ENCODE measurements at places on chromosomes 5 and 9.

- peak overlapping the region; percentile 97 for H3K27ac ChIP-seq
- H3K4me1 ChIP-seq: peaks cover 42% of the 10 kb centered on the region
- no peaks in the 10 kb centered on the region for H3K27me3 ChIP-seq
- DNase-seq: no peak
- peak overlapping the region; percentile 7 for H3K4me3 ChIP-seq
These were observed 24.6 kb downstream of the TRAF1 start for GRCh38 chr9:120901755-120902568.

- H3K36me3 ChIP-seq: no peaks in the 10 kb centered on the region
- peaks cover 34% of the 10 kb centered on the region for H3K27me3 ChIP-seq
- H3K27ac ChIP-seq: no peak overlapping the region
- H3K4me1 ChIP-seq: no peaks in the 10 kb centered on the region
- H3K4me3 ChIP-seq: no peak overlapping the region
- DNase-seq: no peak
These were observed 509.3 kb downstream of the KDM4C start for GRCh38 chr9:7266911-7267595.

- no peaks in the 10 kb centered on the region for H3K27me3 ChIP-seq
- DNase-seq: no peak
- H3K4me3 ChIP-seq: no peak overlapping the region
These were observed 103.2 kb downstream of the SNCAIP start for GRCh38 chr5:122415030-122415800.

GRCh38 chr5:173928871-173929574 is 40.9 kb downstream of the CPEB4 start:
- peaks cover 3% of the 10 kb centered on the region for H3K4me1 ChIP-seq
- no peaks in the 10 kb centered on the region for H3K27me3 ChIP-seq

GRCh38 chr9:75612754-75613153 is 277.7 kb upstream of the PCSK5 start:
- no peak overlapping the region for H3K4me3 ChIP-seq
- DNase-seq: no peak
- no peaks in the 10 kb centered on the region for H3K36me3 ChIP-seq
- no peaks in the 10 kb centered on the region for H3K27me3 ChIP-seq
- no peak overlapping the region for H3K27ac ChIP-seq
- H3K4me1 ChIP-seq: no peaks in the 10 kb centered on the region

DNA sequence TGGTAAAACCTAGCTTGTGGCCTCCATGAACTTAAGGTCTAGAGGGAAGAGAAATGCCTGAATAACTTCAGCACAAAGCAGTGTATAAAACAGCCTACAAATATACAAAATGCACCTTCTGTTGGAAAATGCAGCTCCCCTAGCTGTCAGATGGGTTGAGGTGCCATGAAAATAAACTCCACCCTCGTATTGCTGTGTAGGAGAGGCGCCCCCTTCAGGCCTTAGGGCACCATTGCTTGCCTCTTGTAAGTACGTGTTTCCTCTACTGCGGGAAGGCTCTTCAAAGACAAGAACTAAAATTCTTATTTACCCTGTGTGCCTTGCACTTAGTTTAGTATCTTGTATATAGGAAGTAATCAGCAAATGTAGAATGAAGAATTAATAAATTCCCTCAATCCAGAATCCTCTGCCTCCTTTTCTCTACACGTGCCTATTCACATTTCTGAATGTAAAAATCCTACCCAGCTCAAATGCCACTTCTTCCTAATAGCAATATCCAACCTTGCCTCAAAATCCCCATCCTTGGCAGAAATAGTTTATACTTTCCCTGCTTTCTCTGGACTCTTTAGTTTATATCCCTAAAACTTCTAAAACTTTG is 393.7 kb upstream of the PDE4D start:
- no peaks in the 10 kb centered on the region for H3K27me3 ChIP-seq
- no peak for DNase-seq
- no peak overlapping the region for H3K27ac ChIP-seq

DNA sequence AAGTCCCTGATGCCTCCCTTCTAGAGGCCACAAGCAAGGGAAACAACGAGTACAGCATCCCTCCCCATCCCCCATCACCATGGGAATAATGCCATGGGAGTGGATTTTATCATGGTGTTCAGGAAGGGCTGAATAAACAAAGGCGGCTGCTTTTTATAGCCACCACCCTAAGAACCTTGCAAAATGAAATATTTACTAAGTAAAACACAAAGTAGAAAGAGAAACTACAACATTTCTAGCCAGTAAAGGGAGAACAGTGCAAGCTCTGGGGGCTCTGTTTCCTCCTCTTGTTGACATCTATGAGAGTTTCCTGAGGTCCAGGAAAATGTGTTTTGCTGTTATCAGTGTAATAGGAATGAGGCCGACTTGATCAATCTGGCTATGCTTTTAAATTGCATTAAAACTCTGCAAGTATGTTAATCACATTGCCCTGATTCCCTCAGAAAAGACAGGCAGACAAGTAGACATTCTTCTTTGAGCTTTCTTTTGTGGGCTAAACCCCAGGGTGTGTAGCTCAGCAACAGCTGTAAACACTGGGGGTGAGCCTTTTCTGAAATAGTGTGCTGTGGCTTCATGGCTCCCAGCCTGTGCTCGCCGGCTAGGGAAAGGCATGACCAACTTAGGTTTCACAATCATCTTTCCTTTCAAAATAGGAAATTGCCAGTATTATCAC is 31.1 kb downstream of the SV2C start:
- H3K4me1 ChIP-seq: no peaks in the 10 kb centered on the region
- no peak for DNase-seq
- H3K27me3 ChIP-seq: peaks cover 48% of the 10 kb centered on the region
- H3K27ac ChIP-seq: no peak overlapping the region

GRCh38 chr9:91953718-91954117 is 3.7 kb upstream of the ROR2 start:
- H3K4me3 ChIP-seq: no peak overlapping the region
- H3K36me3 ChIP-seq: no peaks in the 10 kb centered on the region
- H3K27ac ChIP-seq: no peak overlapping the region
- H3K27me3 ChIP-seq: peaks cover 46% of the 10 kb centered on the region
- peaks cover 6% of the 10 kb centered on the region for H3K4me1 ChIP-seq

- H3K27ac ChIP-seq: peak overlapping the region; percentile 69
- H3K4me3 ChIP-seq: no peak overlapping the region
- peaks cover 85% of the 10 kb centered on the region for H3K36me3 ChIP-seq
- peaks cover 59% of the 10 kb centered on the region for H3K4me1 ChIP-seq
These were observed 73.1 kb downstream of the RGS3 start for GRCh38 chr9:113536483-113537228.

DNA sequence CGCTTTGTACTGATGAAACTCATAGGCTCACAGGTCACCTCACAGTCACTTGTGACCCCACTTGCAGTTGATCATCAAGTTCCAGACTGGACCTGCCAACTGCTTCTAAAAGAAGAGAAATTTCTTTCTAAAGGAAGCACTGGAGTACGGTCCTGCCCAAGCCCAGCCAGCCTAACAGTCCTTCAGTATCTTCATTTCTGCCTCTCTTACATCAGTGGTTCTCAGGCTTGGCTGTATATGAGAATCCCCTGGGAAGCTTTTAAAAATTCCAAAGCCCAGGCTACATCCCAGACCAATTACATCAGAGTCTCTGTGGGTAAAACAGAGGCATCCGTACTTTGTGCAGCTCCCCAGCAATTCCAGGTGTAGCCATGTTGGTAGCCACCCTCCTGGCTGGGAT is 282.1 kb downstream of the NFIB start:
- no peak overlapping the region for H3K4me3 ChIP-seq
- H3K4me1 ChIP-seq: peaks cover 1% of the 10 kb centered on the region
- no peaks in the 10 kb centered on the region for H3K27me3 ChIP-seq
- no peaks in the 10 kb centered on the region for H3K36me3 ChIP-seq

DNA sequence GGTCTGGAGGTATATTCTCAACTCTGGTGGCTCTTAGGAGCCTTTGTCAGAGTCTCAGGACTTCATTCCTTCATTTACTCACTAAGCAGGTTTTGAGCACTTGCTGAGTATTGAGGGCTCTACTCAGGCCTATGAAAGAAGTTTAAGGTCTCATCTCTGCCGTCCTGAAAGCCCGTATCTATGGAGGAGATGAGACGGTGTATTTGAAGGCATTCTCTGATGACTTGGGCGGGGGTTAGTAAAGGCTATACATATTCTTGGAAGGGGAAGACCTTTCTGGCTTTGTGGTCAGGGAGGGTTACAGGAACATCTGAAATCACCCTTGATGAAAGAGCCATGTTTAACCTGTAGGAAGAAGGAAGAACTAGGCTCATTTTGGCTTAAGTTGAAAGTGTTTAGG is 21.9 kb downstream of the RASGRF2 start:
- H3K4me3 ChIP-seq: no peak overlapping the region
- no peaks in the 10 kb centered on the region for H3K27me3 ChIP-seq
- no peak overlapping the region for H3K27ac ChIP-seq
- H3K36me3 ChIP-seq: no peaks in the 10 kb centered on the region
- peaks cover 21% of the 10 kb centered on the region for H3K4me1 ChIP-seq
- DNase-seq: no peak

GRCh38 chr5:58088941-58089340 is 370.9 kb downstream of the PLK2 start:
- H3K4me3 ChIP-seq: no peak overlapping the region
- DNase-seq: no peak
- no peaks in the 10 kb centered on the region for H3K27me3 ChIP-seq
- no peaks in the 10 kb centered on the region for H3K36me3 ChIP-seq
- H3K27ac ChIP-seq: no peak overlapping the region

DNA sequence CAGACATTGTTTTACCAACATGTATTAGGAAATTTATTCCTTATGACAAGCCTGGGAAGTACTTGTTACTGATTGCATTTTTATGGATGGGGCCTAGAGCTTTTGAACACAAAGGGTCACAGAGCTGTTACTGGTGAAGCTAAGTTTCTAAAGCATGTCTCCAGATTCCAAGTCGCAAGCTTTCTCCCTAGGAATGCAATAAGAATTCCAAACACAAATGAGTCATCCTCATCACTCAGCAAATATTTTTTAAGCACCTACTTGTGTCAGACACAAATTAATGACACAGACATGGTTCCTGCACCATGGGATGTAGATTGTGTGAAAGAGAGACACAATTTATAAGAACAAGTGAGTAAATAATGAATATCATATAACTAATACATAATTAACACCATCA is 11.0 kb upstream of the SH3RF2 start:
- H3K27ac ChIP-seq: no peak overlapping the region
- no peaks in the 10 kb centered on the region for H3K36me3 ChIP-seq
- H3K4me1 ChIP-seq: no peaks in the 10 kb centered on the region
- no peak overlapping the region for H3K4me3 ChIP-seq

- no peak overlapping the region for H3K27ac ChIP-seq
- H3K27me3 ChIP-seq: peaks cover 16% of the 10 kb centered on the region
- peaks cover 9% of the 10 kb centered on the region for H3K4me1 ChIP-seq
- DNase-seq: no peak
These were observed 307.4 kb downstream of the MAN2A1 start for GRCh38 chr5:109997161-109997560.

DNA sequence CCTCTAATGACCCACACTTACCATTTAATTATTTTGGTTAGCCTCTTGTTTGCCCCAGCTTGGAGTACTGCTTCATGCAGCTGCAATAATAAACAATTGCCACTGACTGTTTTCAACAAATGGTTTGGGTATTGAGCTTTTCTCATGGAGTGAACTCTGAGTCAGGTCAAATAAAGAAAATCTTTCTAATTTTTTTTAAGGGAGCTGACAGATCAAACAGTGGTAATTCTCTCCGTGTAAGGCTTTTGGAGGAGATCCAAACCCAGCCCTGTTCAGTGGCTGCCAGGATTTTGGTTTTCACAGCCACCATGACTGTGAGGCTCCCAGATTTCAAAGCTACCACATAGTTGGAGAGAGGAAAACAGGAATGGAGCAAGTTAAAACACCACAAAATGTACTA is 110.7 kb upstream of the EFNA5 start:
- no peak for DNase-seq
- H3K27me3 ChIP-seq: peaks cover 7% of the 10 kb centered on the region
- H3K27ac ChIP-seq: no peak overlapping the region
- H3K4me3 ChIP-seq: no peak overlapping the region

- H3K27me3 ChIP-seq: peaks cover 25% of the 10 kb centered on the region
- no peaks in the 10 kb centered on the region for H3K4me1 ChIP-seq
- H3K4me3 ChIP-seq: no peak overlapping the region
- no peak overlapping the region for H3K27ac ChIP-seq
- DNase-seq: no peak
- H3K36me3 ChIP-seq: no peaks in the 10 kb centered on the region
These were observed 191.1 kb upstream of the GAS1 start for GRCh38 chr9:87138128-87139040.

DNA sequence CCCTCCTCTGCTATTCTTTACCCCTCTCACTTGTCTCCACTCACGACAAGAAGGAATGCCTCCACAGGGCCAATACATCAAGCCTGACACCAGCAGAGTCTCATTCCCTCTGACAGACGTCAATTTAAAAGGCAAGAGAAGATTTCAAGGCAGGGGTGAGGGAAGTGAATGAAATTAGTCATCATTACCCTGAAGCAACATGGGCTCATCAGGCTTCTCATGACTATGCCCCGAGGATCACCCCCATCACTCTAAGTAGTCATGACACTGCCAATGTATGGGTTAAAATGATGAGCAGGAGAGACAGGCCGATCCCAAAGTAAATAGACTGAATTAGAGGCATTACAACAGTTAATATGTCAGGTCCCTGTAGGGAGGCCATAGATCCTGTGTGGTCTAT is 504.4 kb downstream of the TLE4 start:
- peaks cover 10% of the 10 kb centered on the region for H3K27me3 ChIP-seq
- no peak overlapping the region for H3K27ac ChIP-seq
- H3K36me3 ChIP-seq: no peaks in the 10 kb centered on the region
- no peaks in the 10 kb centered on the region for H3K4me1 ChIP-seq
- H3K4me3 ChIP-seq: no peak overlapping the region

- no peaks in the 10 kb centered on the region for H3K27me3 ChIP-seq
- no peak overlapping the region for H3K4me3 ChIP-seq
- H3K4me1 ChIP-seq: no peaks in the 10 kb centered on the region
- H3K36me3 ChIP-seq: no peaks in the 10 kb centered on the region
- no peak overlapping the region for H3K27ac ChIP-seq
- DNase-seq: no peak
These were observed 288.8 kb upstream of the ADAMTSL1 start for GRCh38 chr9:18185196-18185595.

- H3K4me1 ChIP-seq: no peaks in the 10 kb centered on the region
- no peaks in the 10 kb centered on the region for H3K36me3 ChIP-seq
- H3K27me3 ChIP-seq: peaks cover 26% of the 10 kb centered on the region
- no peak overlapping the region for H3K4me3 ChIP-seq
- H3K27ac ChIP-seq: no peak overlapping the region
These were observed 54.0 kb downstream of the PCA3 start for GRCh38 chr9:76818271-76818670.

GRCh38 chr9:121771418-121771817 is 120.0 kb downstream of the DAB2IP start:
- H3K27ac ChIP-seq: no peak overlapping the region
- no peak for DNase-seq
- no peak overlapping the region for H3K4me3 ChIP-seq
- H3K27me3 ChIP-seq: peaks cover 12% of the 10 kb centered on the region

DNA sequence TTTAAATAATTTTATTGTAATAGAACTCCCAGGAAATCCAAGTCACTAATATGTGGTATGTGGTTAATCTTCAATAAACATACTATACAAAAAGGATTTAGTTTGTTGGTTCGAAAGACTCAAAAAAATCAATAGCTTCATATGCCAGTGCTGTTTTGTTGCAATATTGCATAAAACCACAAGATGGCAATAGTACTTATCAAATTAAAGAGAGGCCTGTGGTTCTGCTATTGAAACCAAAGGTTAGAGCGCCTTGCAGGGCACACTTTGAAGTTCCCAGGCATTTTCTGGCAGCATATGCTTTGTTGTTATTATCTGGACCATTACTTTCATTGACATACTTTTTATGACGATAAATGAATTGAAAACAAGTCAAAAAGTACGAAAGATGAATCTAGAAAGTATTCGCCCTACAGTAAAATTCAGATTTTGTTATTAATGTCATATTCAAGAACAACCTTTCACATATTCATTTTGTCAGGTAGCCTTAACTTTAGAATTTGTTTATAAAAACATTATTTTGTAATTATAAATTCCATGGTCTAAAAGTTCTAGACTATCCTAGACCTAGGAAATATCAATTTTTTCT is 316.3 kb downstream of the MCTP1 start:
- H3K36me3 ChIP-seq: no peaks in the 10 kb centered on the region
- H3K27ac ChIP-seq: no peak overlapping the region
- no peaks in the 10 kb centered on the region for H3K4me1 ChIP-seq
- DNase-seq: no peak
